NCI-H1417 (cell line): ENCODE measurements at places on chromosomes 5 and 9.
A peak's percentile ranks its signal among the peaks of the same experiment; 100 is the strongest.

DNA sequence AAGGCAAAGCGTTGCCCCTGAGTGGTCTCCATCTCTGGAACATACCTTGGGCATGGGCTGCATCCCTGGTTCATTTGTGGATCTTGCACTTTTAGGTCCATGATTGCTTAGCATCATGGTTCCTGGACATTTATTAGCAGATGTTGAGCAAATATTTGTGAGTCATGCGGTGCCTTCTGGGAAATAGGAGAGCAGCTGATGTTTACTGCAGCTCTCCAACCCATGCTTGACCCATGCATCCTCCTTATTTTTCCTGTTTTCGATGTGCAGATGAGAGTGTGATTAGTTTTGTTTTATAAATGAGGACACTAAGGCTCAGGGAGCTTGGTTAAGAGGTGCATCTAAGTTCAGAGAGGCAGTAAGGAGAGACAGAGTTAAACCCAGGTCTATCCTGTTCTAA lies 253.7 kb downstream of the ICE1 start:
- DNase-seq: no peak

DNA sequence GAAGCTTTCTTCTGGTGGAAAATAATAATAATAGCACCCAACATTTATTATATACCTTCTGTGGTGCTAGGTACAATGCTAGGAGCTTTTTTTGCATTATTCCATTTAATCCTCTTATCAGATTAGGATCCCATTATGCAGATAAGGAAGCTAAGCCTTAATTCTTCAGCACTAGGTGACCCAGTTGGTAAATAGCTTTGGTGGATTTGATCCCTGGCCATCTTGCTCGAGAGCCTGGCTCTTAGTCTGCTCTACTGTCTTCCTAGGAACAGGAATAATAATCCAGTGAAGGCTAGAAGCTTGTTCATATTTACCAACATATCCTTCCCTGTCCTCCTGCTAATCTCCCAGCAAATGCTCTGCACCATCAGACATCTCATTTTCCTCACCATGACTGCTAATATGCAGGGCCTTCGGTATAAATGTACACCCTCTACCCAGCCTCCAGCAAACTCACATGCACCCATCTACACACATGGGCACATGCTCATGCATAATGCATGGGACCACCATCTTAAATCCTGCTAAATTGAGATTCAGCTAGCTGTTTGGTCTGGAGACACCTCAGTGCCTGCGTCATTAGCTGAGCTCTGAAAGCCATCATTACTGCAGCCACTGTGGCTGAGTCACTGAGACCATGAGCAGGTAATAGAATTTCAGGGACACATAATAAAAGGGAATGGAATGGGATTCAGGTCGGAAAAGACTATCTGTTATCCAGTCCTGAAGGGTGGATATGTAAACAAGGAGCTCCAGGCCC lies 87.5 kb downstream of the TRIM32 start:
- DNase-seq: no peak

- peak; percentile 63 for DNase-seq
Observed at GRCh38 chr5:1874771-1875220, 7.9 kb downstream of the IRX4 start.

DNA sequence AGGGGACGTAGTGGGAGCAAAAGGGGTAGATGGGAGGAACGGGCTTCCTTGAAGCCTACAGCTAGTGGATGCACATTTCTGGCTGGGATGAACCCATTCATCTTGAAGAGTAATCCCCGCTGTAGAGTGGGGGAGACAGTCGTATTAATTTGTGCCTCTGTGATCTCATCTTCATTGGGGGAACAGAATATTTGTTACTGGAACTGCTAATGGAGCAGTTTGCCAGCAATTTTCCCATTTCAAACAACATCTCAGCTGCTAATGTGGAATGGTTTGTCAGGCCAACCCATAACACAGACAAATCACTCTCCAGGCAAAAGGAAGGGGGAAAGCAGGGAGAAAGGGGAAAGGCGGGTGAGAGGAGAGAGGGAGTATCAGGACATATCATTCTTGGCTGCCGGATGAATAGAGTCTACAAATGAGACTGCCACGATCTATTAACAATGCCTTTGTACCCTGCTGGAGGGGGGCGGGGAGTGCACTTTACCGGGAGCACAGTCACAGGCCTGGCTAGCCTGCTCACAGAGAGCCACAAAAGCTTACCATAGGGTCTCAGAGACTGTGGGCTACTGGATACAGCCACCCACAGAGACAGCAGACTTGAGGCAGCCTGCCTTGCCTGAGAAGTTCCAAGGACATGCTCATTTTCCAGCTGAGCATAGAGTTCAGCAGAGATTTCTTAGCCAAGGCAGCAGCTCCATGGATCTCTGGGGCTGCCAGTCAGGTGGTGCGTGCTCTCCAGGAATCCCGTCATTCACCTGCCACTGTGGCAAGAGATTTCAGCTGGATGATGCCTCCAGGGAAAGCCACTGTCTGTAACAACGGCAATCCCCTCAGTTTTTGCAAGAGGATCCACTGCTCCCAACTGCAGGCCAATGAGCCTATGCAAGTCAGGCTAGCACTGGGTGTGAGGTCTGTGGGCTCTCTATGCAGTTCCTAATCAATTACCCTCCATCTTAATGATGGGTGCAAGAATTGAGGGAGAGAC lies 217.7 kb upstream of the PANK3 start:
- no peak for DNase-seq

DNA sequence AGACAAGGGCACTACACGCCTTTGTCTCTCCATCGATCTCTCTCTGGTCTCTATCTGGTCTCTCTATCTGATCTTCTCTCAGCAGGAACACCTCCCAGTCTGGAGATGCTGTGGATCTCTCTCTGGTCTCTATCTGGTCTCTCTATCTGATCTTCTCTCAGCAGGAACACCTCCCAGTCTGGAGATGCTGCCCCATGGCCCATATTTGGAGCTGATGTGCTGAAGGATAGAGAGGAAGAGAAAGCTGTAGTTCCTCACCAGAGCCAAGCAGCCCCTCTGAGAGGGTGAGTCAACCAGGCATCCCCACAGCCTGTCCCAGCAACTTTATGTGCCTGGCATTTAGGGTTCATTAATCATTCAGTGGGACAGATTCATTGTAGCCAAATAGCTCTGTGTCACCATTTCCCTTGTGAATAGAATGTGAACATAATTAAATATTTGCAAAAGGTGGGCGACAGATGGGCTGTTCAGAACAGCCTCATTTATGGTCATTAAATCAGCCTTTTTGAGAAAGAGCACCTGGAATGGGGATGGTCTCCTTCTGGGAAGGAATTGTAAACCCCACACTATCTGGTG lies 189.3 kb upstream of the MAST4 start:
- peak; percentile 4 for DNase-seq

- peak; percentile 57 for DNase-seq
Observed at GRCh38 chr5:10519729-10520128, 44.1 kb upstream of the ANKRD33B start.

DNA sequence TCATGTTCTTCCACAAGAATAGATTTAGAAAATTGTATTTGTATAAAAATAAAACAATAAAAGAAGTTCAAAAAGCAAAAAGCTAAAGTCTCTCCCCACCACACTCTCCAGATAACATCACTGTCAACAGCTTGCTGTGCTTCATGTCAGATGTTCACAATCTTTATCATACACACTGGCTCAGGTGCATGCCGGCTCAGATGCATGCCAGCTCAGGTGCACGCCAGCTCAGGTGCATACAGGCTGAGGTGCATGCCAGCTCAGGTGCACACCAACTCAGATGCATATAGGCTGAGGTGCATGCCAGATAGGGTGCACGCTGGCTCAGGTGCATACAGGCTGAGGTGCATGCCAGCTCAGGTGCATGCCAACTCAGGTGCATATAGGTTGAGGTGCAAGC lies 26.5 kb downstream of the SEMA4D start:
- DNase-seq: no peak
